ENCODE measurements at places on chromosomes 2 and 18. TPM values are rescaled to one million over a fixed set of nuclear protein-coding genes. Genes with fewer than 3 reads are reported as not detected.

Gene SNORC
- total RNA-seq, result 1.5 TPM

Gene CYTIP
- total RNA-seq, result 755 TPM

Gene PRSS56
- not detected for total RNA-seq

Gene SGPP2
- total RNA-seq, result 0.12 TPM

Gene TET3
- total RNA-seq, result 29.3 TPM

Gene ATP6V1C2
- total RNA-seq, result not detected

Gene HS6ST1
- total RNA-seq, result 17.5 TPM

Gene MOB4
- total RNA-seq, result 25.7 TPM

Gene PCARE
- total RNA-seq, result not detected

Gene PPP1R1C
- total RNA-seq, result not detected

Gene FAP
- total RNA-seq, result not detected

Gene ERBB4
- not detected for total RNA-seq

Gene PRKRA
- total RNA-seq, result 44.1 TPM

Gene DLX1
- total RNA-seq, result not detected

Gene SERPINB5
- total RNA-seq, result not detected

Gene METTL4
- 17.5 TPM for total RNA-seq

Gene PARD6G
- not detected for total RNA-seq

Gene EFHD1
- not detected for total RNA-seq

Gene TUBA3E
- total RNA-seq, result not detected

Gene FAM228A
- 0.21 TPM for total RNA-seq

Gene LRATD1
- total RNA-seq, result not detected

Gene SP110
- total RNA-seq, result 85.8 TPM

Gene TUBA4B
- not detected for total RNA-seq

Gene DLGAP1
- total RNA-seq, result not detected

Gene GRHL1
- total RNA-seq, result 1.4 TPM

Gene PLA2R1
- not detected for total RNA-seq

Gene FKBP1B
- 2.4 TPM for total RNA-seq

Gene FHOD3
- total RNA-seq, result not detected

Gene FBXO11
- total RNA-seq, result 48.4 TPM
